ENCODE measurements at places on chromosomes 2 and 18. TPM values are rescaled to one million over a fixed set of nuclear protein-coding genes. Genes with fewer than 3 reads are reported as not detected.

GRCh38 chr2:18651842-18652774, 62.7 kb upstream of the NT5C1B start:
- DNase-seq = peak; percentile 21
- H3K4me3 ChIP-seq = no peak overlapping the region
- no peak overlapping the region for H3K27ac ChIP-seq
- no peaks in the 10 kb centered on the region for H3K4me1 ChIP-seq
- H3K27me3 ChIP-seq = no peaks in the 10 kb centered on the region

TBC1D8 gene
- 3.8 TPM for total RNA-seq

TLX2 gene
- total RNA-seq = not detected

- peaks cover 55% of the 10 kb centered on the region for H3K4me1 ChIP-seq
- peaks cover 2% of the 10 kb centered on the region for H3K36me3 ChIP-seq
- H3K27ac ChIP-seq = peak overlapping the region; percentile 65
Measured at GRCh38 chr18:48942086-48942485, 8.7 kb downstream of the SMAD7 start.

GRCh38 chr2:72743481-72743880, 82.4 kb downstream of the EXOC6B start:
- no peak overlapping the region for H3K4me3 ChIP-seq
- H3K27ac ChIP-seq = no peak overlapping the region
- H3K27me3 ChIP-seq = no peaks in the 10 kb centered on the region
- H3K36me3 ChIP-seq = no peaks in the 10 kb centered on the region
- no peaks in the 10 kb centered on the region for H3K4me1 ChIP-seq

DNA sequence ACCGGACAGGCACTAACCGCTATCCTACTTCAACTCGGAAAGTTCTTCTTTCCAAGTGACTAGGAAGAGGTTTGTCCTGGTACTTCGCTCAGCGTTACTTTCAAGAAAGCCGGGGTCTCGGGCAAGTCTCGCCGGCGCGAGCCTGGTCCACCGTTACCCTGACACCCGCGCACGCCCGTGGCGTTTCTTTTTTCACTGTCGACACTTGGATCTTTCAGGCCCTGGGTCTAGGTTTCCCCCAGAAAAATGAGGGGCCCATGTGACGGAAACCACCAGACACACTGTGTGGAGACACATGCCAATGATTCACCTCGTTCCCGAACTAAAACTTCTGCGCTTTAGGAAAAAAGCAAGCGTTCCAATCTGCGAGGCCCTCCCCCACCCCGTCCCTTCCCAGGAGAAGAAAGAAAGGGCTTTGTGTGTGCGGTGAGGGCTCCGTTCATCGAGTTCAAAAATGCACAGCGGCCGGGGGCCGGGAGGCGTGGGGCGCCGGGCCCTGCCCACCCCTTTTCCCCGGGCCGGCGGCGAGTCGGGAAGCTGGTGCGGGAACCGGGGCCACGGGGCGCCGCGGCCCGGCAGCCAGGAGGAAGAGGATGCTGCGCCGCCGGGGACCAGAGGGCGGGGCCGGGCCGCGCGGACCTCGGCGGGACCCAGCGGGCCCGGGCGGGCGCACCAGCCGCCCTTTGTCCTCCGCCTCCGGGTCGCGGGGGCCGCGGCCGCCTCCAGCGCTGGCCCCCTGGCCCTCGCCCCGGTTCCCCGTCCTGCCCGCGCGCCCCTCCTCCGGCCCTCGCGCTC, 2.6 kb downstream of the ZNF521 start:
- H3K27ac ChIP-seq = peak overlapping the region; percentile 93
- H3K27me3 ChIP-seq = no peaks in the 10 kb centered on the region
- peak; percentile 71 for DNase-seq
- H3K4me3 ChIP-seq = peak overlapping the region; percentile 85
